ENCODE measurements at places on chromosomes 7 and 10. TPM values are rescaled to one million over a fixed set of nuclear protein-coding genes. Genes with fewer than 3 reads are reported as not detected.
A peak's percentile ranks its signal among the peaks of the same experiment; 100 is the strongest.

ZNF212 gene
- total RNA-seq, result 19.7 TPM

- no peaks in the 10 kb centered on the region for H3K4me1 ChIP-seq
- no peak for DNase-seq
- H3K36me3 ChIP-seq, result peaks cover 6% of the 10 kb centered on the region
- no peak overlapping the region for H3K4me3 ChIP-seq
Measured at GRCh38 chr7:106776618-106777347, 88.3 kb upstream of the PIK3CG start.

GRCh38 chr7:74672343-74672915 is 14.9 kb downstream of the GTF2I start:
- no peaks in the 10 kb centered on the region for H3K27me3 ChIP-seq
- peaks cover 8% of the 10 kb centered on the region for H3K4me1 ChIP-seq
- H3K36me3 ChIP-seq, result no peaks in the 10 kb centered on the region
- H3K27ac ChIP-seq, result peak overlapping the region; percentile 39
- no peak overlapping the region for H3K4me3 ChIP-seq
- DNase-seq, result no peak

FAM25C gene
- total RNA-seq, result not detected

BTBD16 gene
- not detected for total RNA-seq

GRCh38 chr7:30142710-30143109 is 7.9 kb downstream of the MTURN start:
- H3K4me1 ChIP-seq, result peaks cover 2% of the 10 kb centered on the region
- H3K4me3 ChIP-seq, result no peak overlapping the region
- no peaks in the 10 kb centered on the region for H3K27me3 ChIP-seq
- no peaks in the 10 kb centered on the region for H3K36me3 ChIP-seq
- no peak overlapping the region for H3K27ac ChIP-seq

DNA sequence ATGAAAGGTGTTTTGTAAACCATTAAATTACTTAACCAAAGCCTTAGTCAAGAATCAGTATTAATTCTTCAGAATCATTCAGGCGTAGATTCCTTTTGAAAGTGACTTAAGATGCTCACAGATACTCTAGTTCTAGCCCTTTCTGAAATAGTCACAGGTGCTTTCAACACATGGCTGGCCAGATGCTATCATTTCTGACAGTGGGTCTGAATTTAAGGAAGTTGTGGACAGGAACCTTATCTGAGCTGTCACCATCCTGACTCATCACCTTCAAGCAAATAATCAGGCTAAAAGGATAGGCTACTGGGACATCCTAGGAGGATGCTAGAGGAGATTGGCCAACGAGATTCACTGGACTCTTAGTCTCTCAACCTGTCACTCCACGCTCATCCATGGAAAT is 501.5 kb downstream of the LRMDA start:
- DNase-seq, result no peak
- H3K4me3 ChIP-seq, result no peak overlapping the region
- no peaks in the 10 kb centered on the region for H3K36me3 ChIP-seq
- no peaks in the 10 kb centered on the region for H3K4me1 ChIP-seq

DNA sequence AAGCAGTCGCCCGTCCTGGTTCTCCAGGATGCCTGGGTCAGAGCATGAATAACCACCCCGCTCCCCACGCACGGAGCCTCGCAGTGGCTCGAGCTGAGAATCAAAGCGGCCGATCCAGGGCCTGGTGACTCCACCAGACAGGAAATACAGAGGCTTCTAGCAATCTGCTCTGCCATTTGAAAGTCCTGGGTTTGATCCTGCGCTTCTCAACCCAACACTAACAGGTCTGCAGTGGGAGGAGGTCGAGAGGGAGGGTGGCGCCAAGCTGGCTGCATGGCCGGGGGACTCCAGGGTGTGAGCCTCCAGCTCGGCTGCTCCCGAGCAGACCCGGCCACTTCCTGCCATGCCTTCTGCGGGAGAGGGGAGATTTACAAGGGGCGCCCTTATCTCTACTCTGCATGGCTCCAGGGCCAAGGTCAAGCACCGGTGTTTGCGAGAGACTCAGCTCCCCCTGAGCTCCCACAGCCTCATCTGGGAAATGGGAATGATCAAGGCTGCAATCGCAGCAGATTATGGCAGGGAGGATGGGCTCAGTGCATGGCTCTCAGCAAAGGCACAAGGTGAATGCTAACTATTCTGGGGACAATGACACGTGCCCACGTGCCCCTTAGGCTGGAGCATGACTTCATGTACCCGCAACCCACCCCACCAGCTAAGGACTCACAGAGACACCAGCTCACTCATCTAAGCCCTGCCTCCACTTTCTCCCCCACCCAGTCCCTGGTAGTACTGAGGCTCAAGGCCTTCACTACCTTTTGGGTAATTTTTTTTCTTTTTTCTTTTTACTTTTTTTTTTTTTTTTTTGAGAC is 73.9 kb upstream of the TNRC18 start:
- DNase-seq, result no peak
- peaks cover 26% of the 10 kb centered on the region for H3K36me3 ChIP-seq
- H3K4me3 ChIP-seq, result peak overlapping the region; percentile 23

CUEDC2 gene
- 36.5 TPM for total RNA-seq

SLC18A3 gene
- not detected for total RNA-seq

GRCh38 chr10:31341552-31341951 is 22.5 kb downstream of the ZEB1 start:
- peaks cover 32% of the 10 kb centered on the region for H3K4me1 ChIP-seq
- no peak overlapping the region for H3K4me3 ChIP-seq
- no peaks in the 10 kb centered on the region for H3K27me3 ChIP-seq
- H3K27ac ChIP-seq, result no peak overlapping the region
- no peak for DNase-seq

ECHDC3 gene
- 0.74 TPM for total RNA-seq

CHN2 gene
- total RNA-seq, result 2.2 TPM

GRCh38 chr7:28705350-28705749 is 252.8 kb downstream of the TRIL start:
- peaks cover 11% of the 10 kb centered on the region for H3K36me3 ChIP-seq
- peaks cover 3% of the 10 kb centered on the region for H3K27me3 ChIP-seq
- H3K27ac ChIP-seq, result no peak overlapping the region

RPEL1 gene
- not detected for total RNA-seq

DNA sequence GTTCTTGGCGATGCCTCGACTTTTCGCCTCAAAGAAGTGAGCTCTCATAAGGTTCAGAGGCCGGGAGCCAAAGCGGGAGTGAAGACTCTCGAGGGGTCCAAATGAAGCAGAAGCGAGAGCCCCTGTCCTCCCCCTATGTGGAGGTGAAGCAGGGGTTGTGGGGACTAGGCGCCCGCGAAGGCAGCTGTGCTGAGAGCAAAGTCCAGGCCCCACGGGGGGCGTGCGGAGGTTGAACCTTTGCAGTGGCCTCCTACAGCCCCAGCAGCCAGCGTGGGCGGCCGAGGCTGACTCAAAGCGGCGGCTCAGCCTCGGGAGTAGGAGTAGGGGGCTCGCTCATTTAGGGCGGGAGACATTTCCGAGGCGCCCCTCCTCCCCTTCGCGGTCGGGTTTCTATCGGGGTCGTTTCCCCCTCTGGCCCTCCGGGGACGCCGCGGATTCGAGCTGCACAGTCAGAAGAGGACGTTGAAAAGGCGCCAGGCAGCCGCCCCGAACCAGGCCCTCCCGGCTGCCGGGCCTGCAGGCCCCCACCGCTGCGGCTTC is 553 bp upstream of the ADD3 start:
- no peaks in the 10 kb centered on the region for H3K27me3 ChIP-seq
- H3K36me3 ChIP-seq, result no peaks in the 10 kb centered on the region
- H3K27ac ChIP-seq, result no peak overlapping the region
- no peak overlapping the region for H3K4me3 ChIP-seq

GRCh38 chr10:112201334-112201733 is 17.8 kb upstream of the GPAM start:
- peaks cover 39% of the 10 kb centered on the region for H3K27me3 ChIP-seq
- DNase-seq, result no peak
- no peak overlapping the region for H3K4me3 ChIP-seq

- H3K4me1 ChIP-seq, result no peaks in the 10 kb centered on the region
- no peak for DNase-seq
- no peak overlapping the region for H3K27ac ChIP-seq
Measured at GRCh38 chr7:84532196-84532595, 337.6 kb upstream of the SEMA3A start.
